ENCODE measurements at places on chromosomes 6 and 20.
A peak's percentile ranks its signal among the peaks of the same experiment; 100 is the strongest.

- DNase-seq, result no peak
These were observed 4.4 kb downstream of the TTPAL start for GRCh38 chr20:44480097-44480496.

- DNase-seq, result no peak
These were observed 904 bp downstream of the B3GALT4 start for GRCh38 chr6:33277663-33278391.

- DNase-seq, result peak; percentile 98
These were observed 50.9 kb upstream of the CCDC28A start for GRCh38 chr6:138722425-138723371.

DNA sequence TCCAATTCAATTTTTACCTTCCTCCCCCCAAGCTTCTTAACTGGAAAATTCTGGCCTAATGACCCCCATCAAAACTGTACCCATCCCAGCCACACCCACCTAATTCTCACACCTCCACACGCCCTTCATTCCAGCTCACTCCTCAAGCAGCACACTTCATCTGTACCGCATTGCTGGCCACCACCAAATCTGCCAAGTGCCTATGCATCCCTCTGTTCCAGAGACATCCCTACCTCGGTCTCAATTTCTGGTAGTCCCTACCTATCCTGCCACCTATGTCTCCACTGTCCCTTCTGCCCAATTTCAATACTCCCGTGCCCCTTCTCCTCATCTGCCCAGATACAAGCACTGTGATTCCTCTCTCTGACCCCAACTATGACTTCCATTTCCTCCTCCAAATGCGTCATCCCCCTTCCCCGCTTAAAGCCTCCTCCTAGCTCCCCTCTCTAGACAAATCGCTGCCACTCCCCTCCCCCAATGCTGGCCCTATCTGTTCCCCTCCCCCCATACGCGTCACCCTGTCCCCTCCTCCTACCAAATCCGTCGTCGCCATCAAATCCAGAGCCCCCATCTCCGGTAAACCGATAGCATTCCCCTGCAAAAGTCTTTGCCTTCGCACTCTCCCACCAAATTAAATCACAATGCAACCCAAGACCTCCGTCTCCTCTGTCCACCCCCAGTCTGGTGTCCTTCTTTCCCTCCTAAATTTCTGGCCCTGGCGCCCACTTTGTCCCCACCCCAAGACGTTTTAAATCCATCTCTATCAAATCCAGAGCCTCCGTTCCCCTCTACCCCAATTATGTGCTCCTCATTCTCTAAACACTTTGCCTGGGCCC lies 1.2 kb downstream of the MTCH1 start:
- peak; percentile 43 for DNase-seq

GRCh38 chr6:147530132-147531060 lies 21.9 kb downstream of the SAMD5 start:
- no peak for DNase-seq
